ENCODE measurements at places on chromosomes 3 and 15.

GRCh38 chr3:17500618-17501017 lies 241.8 kb downstream of the TBC1D5 start:
- ATAC-seq: no peak

GRCh38 chr3:37694284-37694675 lies 167.4 kb upstream of the CTDSPL start:
- ATAC-seq: no peak

GRCh38 chr3:187852842-187853730 lies 107.8 kb upstream of the BCL6 start:
- ATAC-seq: peak; percentile 75

GRCh38 chr15:56948764-56949101 lies 30.3 kb downstream of the TCF12 start:
- no peak for ATAC-seq

GRCh38 chr3:50258979-50259378 lies 10.0 kb upstream of the SEMA3B start:
- ATAC-seq: no peak

GRCh38 chr15:66251790-66252684 lies 1.5 kb downstream of the MEGF11 start:
- ATAC-seq: peak; percentile 40

DNA sequence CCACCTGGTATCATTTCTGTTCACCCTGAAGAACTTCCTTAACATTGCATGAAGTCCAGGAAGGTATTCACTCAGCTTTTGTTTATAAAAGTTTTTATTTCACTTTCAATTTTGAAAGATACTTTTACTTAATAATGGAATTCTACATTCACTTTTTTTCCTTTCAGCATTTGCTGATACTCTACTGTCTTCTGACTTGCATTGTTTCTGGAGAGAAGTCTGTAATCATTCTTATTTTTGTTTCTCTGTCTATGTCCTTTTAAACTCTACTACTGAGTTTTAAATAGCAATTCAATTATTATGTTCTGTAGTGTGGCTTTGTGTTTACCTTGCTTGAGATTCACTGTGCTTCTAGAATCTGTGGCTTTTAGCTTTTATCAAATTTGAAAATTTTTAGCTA lies 42.4 kb downstream of the MYL3 start:
- ATAC-seq: no peak

GRCh38 chr15:69237718-69238117 lies 61.0 kb upstream of the PAQR5 start:
- ATAC-seq: no peak

DNA sequence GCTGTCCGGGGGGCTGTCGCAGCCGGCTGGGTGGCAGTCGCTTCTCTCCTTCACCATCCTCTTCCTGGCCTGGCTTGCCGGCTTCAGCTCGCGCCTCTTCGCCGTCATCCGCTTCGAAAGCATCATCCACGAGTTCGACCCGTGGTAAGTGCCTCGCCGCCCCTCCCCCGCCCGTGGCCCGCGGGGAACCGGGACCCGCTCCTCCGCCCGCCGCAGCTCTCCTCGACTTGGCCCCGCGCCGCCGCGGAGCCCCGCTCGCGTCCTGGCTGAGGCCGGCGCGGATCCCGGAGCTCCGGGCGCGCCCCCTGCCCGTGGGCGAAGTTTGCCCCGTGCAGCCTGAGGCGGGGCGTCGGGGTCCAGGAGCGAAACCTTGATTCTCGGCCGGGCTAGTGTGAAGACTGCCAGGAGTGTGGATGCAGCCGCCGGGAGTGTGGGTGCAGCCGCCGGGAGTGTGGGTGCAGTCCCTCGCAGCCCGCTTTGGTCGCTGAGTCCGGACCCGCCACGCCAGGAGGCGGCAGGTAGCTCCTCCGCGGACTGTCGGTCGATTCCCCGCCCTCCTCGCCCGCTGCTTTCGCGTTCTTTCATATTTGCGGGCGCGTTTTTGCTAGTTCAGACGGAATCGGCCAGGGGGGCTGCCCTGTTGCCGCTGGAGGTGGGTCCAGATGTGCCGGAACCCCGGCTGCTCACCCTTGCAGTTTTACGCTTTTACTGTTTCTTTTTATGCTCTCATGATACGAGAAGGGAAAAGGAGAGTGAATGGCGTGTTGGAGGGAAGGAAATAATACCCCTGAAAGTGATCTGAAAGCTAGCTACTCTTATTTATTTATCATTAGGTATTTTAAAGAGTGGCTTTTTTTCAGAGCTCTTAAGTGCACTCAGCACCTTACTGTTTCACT lies 692 bp downstream of the STT3B start:
- ATAC-seq: no peak
